ENCODE measurements at places on chromosomes 7 and 10.

DNA sequence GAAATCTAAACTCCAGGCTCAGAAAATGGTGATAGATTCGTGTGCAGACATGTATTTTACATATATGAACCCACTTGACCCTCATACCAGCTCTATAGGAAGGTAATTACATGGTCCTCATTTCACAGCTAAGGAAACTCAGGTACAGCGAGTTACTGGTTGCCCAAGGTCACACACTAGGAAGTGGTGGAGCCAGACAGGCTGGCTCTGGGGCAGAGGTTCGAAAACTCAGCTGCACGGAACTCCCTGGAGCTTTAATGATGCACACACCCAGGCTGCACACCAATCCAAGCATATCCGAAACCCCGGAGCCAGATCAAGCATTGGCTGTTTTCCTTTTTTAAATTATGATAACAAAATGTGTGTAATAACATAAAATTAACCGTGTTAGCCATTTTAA lies 172.4 kb downstream of the COBL start:
- H3K4me1 ChIP-seq: peaks cover 7% of the 10 kb centered on the region
- peaks cover 7% of the 10 kb centered on the region for H3K27me3 ChIP-seq
- DNase-seq: no peak
- H3K27ac ChIP-seq: no peak overlapping the region

- no peaks in the 10 kb centered on the region for H3K36me3 ChIP-seq
- no peaks in the 10 kb centered on the region for H3K27me3 ChIP-seq
- no peak for DNase-seq
- no peak overlapping the region for H3K27ac ChIP-seq
- no peaks in the 10 kb centered on the region for H3K4me1 ChIP-seq
Measured at GRCh38 chr10:131082991-131083481, 228.5 kb downstream of the TCERG1L start.

- DNase-seq: no peak
- H3K4me3 ChIP-seq: peak overlapping the region; percentile 8
- peaks cover 5% of the 10 kb centered on the region for H3K27me3 ChIP-seq
- H3K27ac ChIP-seq: no peak overlapping the region
- no peaks in the 10 kb centered on the region for H3K36me3 ChIP-seq
- H3K4me1 ChIP-seq: peaks cover 10% of the 10 kb centered on the region
Measured at GRCh38 chr10:70457759-70458305, 16.4 kb upstream of the NODAL start.

DNA sequence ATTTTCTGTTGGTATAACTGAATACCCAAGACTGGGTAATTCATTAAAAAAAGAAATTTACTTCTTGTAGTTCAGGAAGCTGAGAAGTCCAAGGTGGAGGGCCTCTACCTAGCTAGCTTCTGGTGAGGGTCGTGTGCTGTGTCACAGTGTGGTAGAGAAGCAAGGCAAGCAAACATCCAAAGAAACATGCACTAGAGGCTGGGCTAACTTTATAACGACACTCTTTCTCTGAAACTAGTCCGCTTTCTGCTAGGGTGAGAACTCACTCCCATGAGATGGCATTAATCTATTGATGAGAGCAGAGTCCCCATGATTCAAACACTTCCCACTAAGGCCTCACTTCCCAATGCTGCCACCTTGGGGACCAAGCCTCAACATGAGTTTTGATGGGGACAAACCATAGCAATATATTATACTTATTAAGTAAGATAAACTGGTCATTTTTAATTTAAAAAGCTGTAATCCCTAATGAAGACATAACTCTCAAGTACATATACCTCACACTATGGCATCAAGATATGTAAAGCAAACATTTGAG lies 50.8 kb downstream of the PHYHIPL start:
- H3K27me3 ChIP-seq: no peaks in the 10 kb centered on the region
- H3K4me1 ChIP-seq: no peaks in the 10 kb centered on the region
- DNase-seq: no peak
- H3K4me3 ChIP-seq: no peak overlapping the region
- H3K36me3 ChIP-seq: no peaks in the 10 kb centered on the region

GRCh38 chr7:28005847-28006231 lies 174.8 kb downstream of the JAZF1 start:
- no peaks in the 10 kb centered on the region for H3K4me1 ChIP-seq
- no peaks in the 10 kb centered on the region for H3K36me3 ChIP-seq
- H3K27me3 ChIP-seq: no peaks in the 10 kb centered on the region
- no peak overlapping the region for H3K27ac ChIP-seq
- no peak overlapping the region for H3K4me3 ChIP-seq

- DNase-seq: no peak
- H3K27ac ChIP-seq: no peak overlapping the region
- H3K36me3 ChIP-seq: peaks cover 3% of the 10 kb centered on the region
- H3K4me1 ChIP-seq: no peaks in the 10 kb centered on the region
- H3K4me3 ChIP-seq: no peak overlapping the region
- no peaks in the 10 kb centered on the region for H3K27me3 ChIP-seq
Measured at GRCh38 chr7:104175361-104175984, 32.3 kb downstream of the ORC5 start.

DNA sequence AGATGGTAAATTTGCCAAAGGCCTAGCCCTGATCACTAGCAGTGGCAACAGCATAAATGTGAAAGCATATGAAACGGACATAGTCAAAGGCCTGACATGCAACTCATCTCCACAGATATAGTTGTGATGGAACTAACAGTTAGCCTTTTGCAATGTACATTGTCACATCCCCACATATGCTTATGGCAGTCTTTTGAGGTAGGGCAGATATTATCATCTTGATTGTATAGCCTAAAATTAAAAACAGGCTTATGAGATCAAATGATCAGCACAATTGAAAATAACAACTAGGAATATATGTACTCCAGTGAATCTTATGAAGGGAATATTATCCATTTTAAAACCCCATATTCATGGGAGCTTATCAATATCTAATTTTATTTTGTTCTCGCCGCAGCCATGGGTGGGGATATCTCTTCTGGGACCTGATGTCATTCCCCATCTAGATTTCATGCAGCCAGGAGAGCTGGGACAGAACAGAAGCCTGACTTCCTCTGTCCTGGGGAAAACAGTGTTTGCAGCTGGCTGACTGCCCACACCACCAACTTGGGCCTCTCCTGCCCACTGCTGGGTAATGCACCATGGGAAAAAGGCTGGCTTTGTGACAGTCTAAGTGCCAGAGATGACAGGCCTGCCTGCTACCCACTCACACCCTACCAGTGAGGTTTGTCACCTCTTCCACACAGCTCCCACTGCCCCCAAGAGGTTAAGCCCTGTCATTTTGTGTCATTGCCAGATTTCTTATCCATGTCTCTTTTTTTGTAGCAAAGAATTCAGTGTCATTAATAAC lies 180.2 kb upstream of the FZD1 start:
- H3K36me3 ChIP-seq: no peaks in the 10 kb centered on the region
- no peak overlapping the region for H3K4me3 ChIP-seq
- H3K4me1 ChIP-seq: peaks cover 16% of the 10 kb centered on the region
- DNase-seq: no peak
- no peak overlapping the region for H3K27ac ChIP-seq
- H3K27me3 ChIP-seq: no peaks in the 10 kb centered on the region

DNA sequence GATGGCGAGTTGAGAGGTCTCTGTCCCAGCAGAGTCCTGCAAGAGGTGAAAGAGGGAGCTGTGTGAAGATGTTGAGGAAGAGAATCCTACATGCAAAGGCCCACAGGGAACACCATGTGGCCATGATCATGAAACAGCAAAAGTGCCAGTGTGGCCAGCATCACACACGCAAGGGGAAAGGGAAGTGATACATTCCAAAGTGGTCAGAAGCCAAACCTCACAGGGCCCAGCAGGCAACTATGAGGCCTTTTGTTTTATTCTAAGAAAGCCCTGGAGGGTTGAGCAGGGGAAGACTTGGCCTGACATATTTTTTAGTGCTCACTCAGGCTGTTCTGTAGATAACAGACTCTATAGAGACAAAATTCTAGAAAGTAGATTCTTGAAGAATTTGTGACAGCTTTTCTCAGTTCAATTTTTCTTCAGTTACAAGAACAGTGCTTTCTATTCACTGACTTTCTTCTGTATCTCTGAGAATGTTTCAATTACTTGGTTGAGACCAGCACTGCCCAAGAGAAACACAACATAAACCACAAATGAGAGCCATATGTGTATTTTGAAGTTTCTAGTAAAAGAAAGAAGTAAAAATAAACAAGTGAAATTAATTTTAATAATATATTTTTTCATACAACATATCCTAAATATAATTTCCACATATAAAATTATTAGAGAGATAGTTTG lies 82.3 kb downstream of the HTR7 start:
- H3K27ac ChIP-seq: no peak overlapping the region
- no peak overlapping the region for H3K4me3 ChIP-seq
- H3K36me3 ChIP-seq: no peaks in the 10 kb centered on the region
- H3K27me3 ChIP-seq: no peaks in the 10 kb centered on the region

Data from astrocyte (in vitro differentiated cells and primary cell).